Stimulated activated CD8-positive, alpha-beta memory T cell treated with anti-CD3 and anti-CD28 coated beads, Interleukin-15, amount 100 ng/mL, for 24 hours (primary cell): ENCODE measurements at places on chromosomes 2 and 18.

DNA sequence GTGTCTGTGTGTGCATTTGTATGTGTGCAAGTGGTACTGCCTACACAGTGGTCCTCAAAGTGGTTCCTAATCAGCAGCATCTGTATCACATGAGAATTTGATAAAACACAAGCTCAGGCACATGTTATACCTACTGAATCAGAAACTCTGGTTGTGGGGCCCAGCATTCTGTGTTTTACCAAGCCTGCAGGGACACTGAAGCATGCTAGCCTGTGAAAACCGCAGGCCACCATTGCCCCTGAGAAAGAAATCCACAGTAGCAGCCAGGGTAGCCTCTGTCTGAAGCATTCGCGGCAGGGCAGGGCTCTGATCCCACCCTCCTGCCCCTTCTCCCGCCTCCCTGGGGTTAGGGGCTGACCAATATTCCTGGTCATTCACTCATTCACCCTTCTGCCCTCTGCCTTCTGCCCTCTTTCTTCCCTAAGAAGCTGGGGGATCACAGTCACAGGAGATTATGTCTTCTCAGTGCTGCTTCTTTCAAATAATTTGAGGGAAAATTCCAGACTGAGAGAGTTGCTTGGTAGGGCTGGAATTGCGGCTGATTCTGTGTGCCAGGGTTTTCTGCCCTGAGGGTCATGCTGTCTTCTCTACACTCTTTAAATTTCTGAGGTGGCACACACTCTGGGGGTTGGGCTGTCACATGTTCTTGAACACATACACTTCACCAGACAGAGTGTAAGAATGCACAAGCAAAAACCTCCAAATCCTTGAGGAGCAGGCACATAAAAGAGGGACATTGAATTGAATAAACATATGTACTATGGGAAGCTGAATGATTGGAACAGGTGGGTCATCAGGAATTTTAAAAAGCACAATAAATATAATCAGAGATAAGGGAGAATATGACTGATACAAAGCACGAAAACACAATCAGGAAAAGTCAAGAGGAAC lies 126.6 kb upstream of the SEC11C start:
- DNase-seq: no peak

GRCh38 chr2:241344925-241345651 lies 11.0 kb upstream of the FARP2 start:
- DNase-seq: no peak

DNA sequence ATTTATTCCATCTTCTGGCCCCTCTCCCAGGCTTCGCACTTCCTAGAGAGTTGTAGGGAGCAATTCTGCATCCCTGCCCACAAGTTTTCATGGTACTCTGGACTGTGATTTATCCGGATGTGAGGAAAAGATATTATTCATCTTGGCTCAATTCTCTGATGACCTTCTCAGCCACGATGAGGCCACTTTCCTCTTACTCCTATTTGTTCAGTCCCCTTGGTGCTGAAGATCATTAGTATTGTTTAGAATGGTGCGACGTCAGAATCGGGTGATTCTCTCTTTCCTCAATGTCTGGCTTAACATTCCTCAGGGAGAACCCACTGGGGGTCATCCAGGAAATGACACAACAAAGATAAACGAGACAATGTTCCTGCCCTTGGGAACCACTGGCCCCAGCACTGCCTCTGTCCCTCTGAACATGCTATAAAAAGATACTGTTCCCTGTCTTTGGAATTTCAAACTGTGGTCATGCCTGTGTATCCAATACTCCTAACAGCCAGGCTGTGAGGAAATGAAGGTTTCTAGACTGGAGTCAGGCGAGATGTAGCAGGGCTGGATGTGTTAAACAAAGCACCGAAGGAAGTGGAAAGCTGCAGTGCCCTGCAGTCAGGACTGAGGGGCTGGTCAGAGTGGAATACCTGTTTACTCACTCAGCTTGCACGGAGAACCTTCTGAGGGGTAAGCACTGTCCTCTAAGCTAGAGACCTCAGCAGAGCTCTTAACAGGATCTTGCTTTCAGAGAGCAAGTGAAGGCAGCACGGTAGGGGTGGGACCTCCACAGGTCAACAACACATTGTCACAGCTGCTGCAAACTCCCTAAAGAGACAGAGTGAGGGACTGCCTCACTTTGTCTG lies 12.9 kb upstream of the GLI2 start:
- DNase-seq: no peak

DNA sequence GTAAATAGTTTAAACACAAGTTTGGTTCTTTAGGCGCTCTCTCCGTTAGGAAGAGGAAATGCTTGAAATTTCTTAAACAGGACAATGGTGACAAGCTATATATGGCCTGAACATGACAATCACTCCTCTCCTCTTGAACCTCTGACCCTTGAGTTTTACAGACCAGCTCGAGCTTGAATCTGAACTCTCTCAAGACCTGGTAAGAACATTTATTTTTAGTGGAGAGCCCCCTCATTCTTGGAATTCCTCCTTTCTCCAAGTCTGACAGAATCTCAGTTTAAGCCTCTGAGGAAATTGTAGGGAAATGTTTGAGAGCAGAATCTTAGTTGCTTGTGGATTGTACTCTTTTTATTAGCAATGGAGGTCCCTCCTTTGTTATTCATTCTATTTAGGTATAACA lies 1293.6 kb upstream of the ZEB2 start:
- DNase-seq: no peak

- DNase-seq: no peak
Measured at GRCh38 chr2:184577743-184578142, 20.6 kb upstream of the ZNF804A start.

- no peak for DNase-seq
Measured at GRCh38 chr2:189698020-189698887, 23.8 kb downstream of the ANKAR start.
